ENCODE measurements at places on chromosomes 7 and 10.

DNA sequence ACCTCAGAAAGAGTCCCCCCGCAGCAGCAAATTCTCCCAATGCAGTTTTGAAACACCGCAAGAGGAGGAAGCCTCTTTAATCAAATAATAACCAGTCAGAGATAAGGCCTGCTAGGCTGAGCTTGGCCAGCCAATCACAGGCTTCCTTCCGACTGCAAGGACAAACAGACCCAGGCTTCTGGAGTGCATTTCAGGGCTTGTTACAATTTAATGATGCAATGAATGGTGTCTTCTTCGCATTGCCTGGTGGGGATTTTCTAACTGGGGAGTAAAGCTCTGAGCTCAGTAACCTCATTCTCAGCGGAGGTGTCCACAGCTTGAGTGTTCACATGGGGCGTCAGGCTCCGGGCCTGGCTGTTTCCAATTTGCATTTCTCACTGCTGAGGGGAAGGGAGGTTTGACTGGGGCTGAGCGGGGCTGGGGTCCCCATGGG lies 31.8 kb upstream of the GPAM start:
- no peak for DNase-seq

GRCh38 chr10:77833225-77833624 lies 93.3 kb downstream of the DLG5 start:
- no peak for DNase-seq

GRCh38 chr7:37205451-37205850 lies 243.2 kb downstream of the ELMO1 start:
- DNase-seq, result no peak

GRCh38 chr10:29876008-29876555 lies 183.3 kb downstream of the JCAD start:
- no peak for DNase-seq

GRCh38 chr10:35089611-35090161 lies 455 bp downstream of the CUL2 start:
- peak; percentile 1 for DNase-seq

DNA sequence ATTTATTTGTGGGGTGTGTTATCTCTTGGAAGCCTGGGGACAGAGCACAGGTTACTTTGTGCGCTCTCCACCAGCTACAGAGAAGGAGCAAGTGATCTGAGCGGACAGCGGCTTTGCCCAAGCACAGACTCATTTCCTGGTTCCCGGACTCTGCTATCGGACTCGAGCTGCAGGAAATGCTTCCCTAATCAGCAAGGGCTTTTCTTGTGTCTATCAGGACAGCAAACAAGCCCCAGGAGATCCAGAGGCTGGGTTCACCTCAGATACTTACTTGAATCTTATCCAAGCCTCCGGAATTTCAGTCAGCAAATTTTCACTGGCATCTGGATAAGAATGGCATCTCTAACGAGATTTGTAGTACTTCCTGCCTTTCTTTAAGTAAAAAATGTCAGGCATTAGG lies 27.8 kb downstream of the MRC1 start:
- DNase-seq, result no peak

- DNase-seq, result no peak
Observed at GRCh38 chr10:121710207-121710606, 112.0 kb upstream of the FGFR2 start.

Measured in NCI-H1417 (cell line).